ENCODE measurements at places on chromosomes 2 and 18.

DNA sequence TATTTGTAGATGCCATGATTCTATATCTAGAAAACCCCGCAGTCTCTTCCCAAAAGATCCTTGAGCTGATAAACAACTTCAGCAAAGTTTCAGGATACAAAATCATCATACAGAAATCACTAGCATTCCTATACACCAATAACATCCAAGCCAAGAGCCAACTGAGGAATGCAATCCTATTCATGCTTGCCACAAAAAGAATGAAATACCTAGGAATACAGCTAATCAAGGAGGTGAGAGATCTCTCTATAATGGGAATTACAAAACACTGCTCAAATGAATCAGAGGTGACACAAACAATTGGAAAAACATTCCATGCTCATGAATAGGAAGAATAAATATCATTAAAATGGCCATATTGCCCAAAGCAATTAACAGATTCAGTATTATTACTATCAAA lies 551.4 kb upstream of the SLC39A10 start:
- no peak for DNase-seq

DNA sequence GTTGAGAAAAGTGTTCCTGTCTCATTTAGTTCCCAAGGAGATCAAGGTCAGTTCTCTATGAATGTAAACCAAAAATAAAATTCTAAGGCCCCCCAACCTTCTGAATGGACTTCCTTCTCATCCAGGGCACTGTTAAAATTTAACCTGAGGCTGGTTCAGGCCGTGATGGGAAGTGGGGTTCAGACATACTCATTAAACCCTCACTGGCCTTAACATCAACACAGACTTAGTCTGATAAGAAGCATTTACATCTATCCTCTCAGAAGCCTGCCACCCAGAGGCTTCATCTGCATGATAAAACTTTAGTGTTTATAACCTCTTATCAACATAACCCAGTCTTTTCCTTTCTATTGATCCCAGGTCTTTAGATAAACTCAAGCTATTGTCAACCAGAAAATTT lies 22.4 kb downstream of the ITSN2 start:
- no peak for DNase-seq

DNA sequence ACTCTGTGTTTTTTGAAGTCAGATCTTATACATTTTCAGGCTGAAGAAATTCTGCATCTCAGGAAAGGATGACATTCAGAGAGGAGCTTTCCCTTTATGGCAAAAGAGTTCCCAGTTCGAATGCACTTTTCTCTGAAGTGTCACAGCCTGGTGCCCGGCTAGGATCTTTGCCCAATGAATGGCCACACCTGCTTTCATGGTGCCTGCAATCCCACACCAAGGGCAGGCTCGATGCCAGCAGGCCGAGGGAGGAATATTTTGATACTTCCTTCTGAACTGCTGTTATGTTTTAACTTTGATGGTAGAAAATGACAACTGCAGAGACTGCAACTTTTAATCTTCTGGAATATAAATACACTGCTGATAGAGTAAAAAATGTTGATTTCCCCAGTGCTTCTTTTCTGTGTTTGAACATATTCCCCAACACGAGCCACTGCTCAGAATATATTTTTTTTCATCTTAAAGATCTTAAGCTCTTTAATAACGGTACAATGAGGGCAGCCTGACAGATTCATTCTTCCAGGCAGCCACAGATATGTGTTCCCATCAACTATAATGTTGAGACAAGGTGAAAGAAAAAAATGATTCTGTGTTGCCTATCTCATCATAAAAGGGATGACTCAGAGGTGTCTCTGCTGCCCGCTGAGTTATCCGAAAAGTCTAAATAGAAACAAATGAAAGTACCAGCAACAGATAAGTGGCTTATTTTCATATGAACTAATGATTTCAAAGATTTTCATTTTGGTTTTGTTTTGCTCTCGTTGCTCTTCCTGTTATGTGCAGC lies 848.5 kb downstream of the DCDC2C start:
- no peak for DNase-seq

DNA sequence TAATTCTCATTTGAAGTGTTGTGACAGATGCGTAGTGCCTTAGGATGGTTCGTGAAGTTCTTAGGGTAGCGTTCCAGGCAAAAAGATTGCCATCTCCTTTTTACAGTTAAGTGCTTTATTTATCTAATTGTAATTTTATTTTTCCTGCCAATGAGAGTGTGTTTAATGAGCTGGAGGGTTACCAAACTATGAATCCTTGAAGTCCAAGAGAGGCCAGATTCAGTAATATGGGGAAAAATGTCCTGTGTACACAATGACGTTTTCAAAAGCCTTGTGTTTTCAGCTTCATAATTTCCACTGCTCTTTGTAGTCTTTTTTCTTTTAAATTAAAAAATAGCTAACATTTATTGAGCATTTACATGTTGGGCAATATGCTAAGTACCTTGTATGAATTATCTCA lies 23.8 kb downstream of the ACYP2 start:
- DNase-seq: no peak

DNA sequence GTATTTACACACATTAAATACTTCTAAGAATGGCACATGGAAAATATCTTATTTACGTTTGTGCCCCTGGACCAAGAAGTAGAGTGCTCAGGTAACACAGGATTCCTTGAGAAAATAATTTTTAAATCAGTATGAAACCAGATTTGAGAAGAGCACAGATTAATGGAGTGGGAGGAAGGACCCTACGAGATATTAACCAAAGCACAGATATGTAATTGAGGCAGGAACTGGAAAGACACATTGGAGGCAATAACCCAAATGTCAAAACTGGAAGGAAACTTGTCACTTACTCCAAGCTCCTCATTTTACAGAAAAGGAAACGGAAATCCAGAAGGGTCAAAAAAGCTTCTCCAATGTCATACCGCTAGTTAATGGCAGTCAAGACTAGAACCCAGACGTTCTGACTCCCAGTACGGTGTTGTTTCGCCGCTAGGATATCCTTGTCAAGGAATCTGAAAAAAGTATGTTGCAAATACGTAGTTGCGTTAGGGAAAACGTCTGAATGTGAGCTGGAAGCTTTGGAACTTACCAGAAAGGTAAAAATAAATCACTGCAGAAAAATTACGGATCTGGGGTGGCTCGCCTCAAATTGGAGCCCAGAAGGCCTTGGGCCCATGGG lies 634 bp downstream of the MTIF2 start:
- DNase-seq: no peak

DNA sequence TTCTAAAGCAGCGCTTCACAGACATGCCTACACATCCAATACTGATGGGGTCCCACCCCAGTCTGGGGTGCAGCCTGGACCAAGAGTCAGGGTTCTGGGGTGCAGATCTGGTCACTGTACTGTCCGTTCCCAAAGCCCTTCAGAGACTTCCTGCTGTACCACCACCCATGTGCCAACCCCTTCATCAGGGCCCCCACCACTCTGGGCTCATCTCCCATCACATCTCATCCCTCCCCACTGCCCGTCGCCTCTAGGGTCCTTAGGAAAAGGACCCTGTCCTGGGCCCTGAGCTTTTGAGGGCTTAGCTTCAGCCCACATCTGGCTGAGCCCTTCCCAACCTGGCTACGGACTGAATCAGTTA lies 37.9 kb upstream of the ID2 start:
- DNase-seq: no peak

GRCh38 chr18:21894619-21895367 lies 154.2 kb downstream of the MIB1 start:
- no peak for DNase-seq

- no peak for DNase-seq
These were observed 23.8 kb downstream of the FAP start for GRCh38 chr2:162219426-162219825.

DNA sequence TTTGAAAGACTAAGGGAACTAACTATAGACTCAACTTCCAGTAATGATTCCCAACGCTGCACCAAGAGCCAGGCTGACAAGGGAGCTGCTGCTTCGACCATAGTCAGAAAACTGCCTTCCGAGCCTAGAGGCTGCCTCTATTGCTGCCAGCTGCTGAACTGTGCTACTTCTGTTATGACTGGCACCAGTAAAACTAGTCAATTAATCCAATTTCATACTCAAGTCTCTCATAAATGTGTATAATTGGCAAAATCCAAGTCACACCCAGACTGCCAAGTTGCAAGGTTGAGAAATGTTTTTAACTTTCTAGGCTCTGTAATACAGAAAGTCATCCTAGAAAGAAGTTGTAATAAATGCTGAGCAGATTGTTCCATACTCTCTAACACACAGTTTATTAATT lies 117.4 kb downstream of the SPOPL start:
- DNase-seq: no peak

- no peak for DNase-seq
These were observed 3.9 kb upstream of the SRBD1 start for GRCh38 chr2:45614871-45615415.

GRCh38 chr2:105593221-105593967 lies 151.3 kb upstream of the NCK2 start:
- DNase-seq: no peak

GRCh38 chr2:7437716-7438632 lies 520.8 kb downstream of the RNF144A start:
- DNase-seq: no peak

GRCh38 chr2:240727913-240728312 lies 36.2 kb downstream of the AQP12A start:
- no peak for DNase-seq

- no peak for DNase-seq
These were observed 726.8 kb upstream of the DDX18 start for GRCh38 chr2:117087535-117088291.

GRCh38 chr2:152083202-152083875 lies 15.5 kb downstream of the CACNB4 start:
- DNase-seq: no peak

GRCh38 chr2:159944874-159945273 lies 117.5 kb downstream of the PLA2R1 start:
- DNase-seq: no peak

DNA sequence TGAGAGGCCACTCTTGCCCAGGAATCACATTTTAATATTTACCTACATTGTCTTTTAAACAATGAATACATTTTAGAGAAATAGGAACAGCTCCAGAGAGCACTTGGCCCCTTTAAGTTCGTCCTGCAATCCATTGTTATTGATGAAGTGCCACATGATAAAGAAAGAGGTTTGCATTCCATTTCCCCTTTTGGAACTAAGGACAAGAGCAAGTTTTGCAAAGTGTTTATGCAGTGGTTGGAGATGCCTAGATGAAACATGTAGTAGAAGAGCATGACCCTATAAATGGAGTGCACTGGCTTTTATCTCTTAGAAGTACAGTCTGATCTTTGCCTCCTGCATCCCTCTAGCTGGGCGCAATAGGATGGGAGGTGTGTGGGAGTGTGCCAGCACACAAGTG lies 118.7 kb upstream of the CNTNAP5 start:
- DNase-seq: no peak
